ENCODE measurements at places on chromosomes 1 and 21. TPM values are rescaled to one million over a fixed set of nuclear protein-coding genes. Genes with fewer than 3 reads are reported as not detected.

LCE1D gene
- total RNA-seq: not detected

PIGR gene
- not detected for total RNA-seq

ZNF678 gene
- total RNA-seq: 5.9 TPM

FNDC10 gene
- 0.44 TPM for total RNA-seq

CRNN gene
- not detected for total RNA-seq

CATSPERE gene
- 1.6 TPM for total RNA-seq

SLC6A9 gene
- 0.40 TPM for total RNA-seq

All from lung microvascular endothelial cell (primary cell).